A549 treated with GW870086 at 1 μM for 4 hours (cell line): ENCODE measurements at places on chromosomes 13 and 19. TPM values are rescaled to one million over a fixed set of nuclear protein-coding genes. Genes with fewer than 3 reads are reported as not detected.

Gene USHBP1
- not detected in 5 replicates for total RNA-seq

Gene PSG11
- total RNA-seq = not detected in 5 replicates

Gene FXYD7
- 0.31 to 0.40 TPM in 2 of 5 replicates, not detected in the others for total RNA-seq

Gene MUC16
- 0.02 to 0.23 TPM (median 0.04 TPM) in 4 of 5 replicates, not detected in the other for total RNA-seq

Gene ZNF497
- 0.77 to 1.4 TPM (median 1.1 TPM) in 5 replicates for total RNA-seq

Gene SLC39A3
- 23.2 to 31.3 TPM (median 29.2 TPM) in 5 replicates for total RNA-seq

Gene RXFP2
- not detected in 5 replicates for total RNA-seq

Gene ETV2
- total RNA-seq = 2.1 to 3.1 TPM (median 2.2 TPM) in 5 replicates

Gene LYPD3
- total RNA-seq = 0.22 to 0.80 TPM (median 0.41 TPM) in 5 replicates

Gene ZNF729
- not detected in 5 replicates for total RNA-seq

Gene ZNF506
- 0.13 to 0.49 TPM (median 0.27 TPM) in 4 of 5 replicates, not detected in the other for total RNA-seq

Gene ZNF254
- 6.6 to 7.9 TPM (median 6.9 TPM) in 5 replicates for total RNA-seq

Gene ZNF296
- total RNA-seq = 8.9 to 14.9 TPM (median 12.3 TPM) in 5 replicates

Gene CD177
- 0.06 to 0.11 TPM (median 0.09 TPM) in 4 of 5 replicates, not detected in the other for total RNA-seq

Gene SOX1
- not detected in 5 replicates for total RNA-seq
